Fibroblast of villous mesenchyme (primary cell): ENCODE measurements at places on chromosomes 4 and X. TPM values are rescaled to one million over a fixed set of nuclear protein-coding genes. Genes with fewer than 3 reads are reported as not detected.
A peak's percentile ranks its signal among the peaks of the same experiment; 100 is the strongest.

The NWD2 gene
- not detected in 2 replicates for total RNA-seq

The OCIAD2 gene
- 9.5 and 12.6 TPM in 2 replicates for total RNA-seq

DNA sequence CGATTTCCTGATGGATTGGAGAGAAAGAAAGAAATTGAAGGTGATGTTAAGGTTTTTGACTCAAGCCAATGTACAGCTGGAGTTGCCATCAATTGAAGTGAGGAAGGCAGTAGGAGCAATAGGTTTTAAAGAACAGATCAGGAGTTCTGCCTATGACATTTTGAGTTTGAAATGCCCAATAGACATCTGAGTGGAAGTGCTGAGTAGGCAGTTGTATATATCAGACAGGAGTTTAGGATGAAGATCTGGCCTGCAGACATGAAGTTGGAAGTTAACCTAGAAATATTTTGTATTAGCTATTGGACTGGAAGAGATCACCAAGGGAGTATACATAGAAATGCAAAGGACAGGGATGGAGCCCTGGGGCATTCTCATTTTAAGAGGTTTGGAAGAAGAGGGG, 12.9 kb upstream of the TMSB15B start:
- no peak for DNase-seq

- DNase-seq, result no peak
These were observed 8.9 kb downstream of the XAGE1A start for GRCh38 chrX:52504551-52504950.

DNA sequence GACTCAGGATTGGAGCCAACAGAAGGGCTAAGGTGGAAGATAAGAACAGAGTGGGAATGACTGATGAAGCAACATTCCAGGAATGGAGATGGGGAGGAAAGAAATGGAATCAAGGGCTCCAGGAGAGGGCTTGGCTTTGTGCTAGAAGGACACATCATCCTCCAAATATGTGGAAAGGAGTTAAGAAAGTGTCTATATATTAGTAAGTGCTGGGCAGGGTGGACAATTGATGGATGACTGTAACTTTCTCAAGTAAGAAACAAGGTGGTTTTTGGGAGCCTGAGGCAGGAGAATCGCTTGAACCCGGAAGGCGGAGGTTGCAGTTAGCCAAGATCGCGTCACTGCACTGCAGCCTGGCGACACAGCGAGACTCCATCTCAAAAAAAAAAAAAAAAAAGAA, 71.6 kb upstream of the NFKB1 start:
- peak; percentile 66 for DNase-seq

GRCh38 chrX:24332878-24333277, 19.0 kb upstream of the SUPT20HL2 start:
- DNase-seq, result no peak

GRCh38 chr4:55004831-55005230, 120.6 kb downstream of the KDR start:
- no peak for DNase-seq

The PPP1R3F gene
- 5.2 and 5.6 TPM in 2 replicates for total RNA-seq

DNA sequence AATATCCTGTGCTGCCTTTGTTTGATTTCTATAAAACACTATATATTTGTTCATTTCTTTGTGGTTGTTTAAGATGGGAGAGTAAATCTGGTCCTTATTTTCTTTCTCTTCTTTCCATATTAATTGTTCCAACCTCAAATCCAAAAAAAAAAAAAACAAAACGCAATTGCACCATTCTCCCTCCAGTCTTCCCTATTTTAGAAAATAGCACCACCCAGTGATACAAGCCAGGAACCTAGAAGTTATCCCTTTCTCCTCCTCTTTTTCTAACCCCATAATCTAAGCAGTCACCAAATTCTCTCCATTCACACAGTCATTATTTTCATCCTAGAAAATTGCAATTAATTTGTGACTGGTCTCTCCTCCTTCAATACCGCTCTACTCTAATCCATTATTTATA, 107.8 kb downstream of the GABRA3 start:
- DNase-seq, result no peak

The STPG2 gene
- under 0.01 and 0.32 TPM in 2 replicates for total RNA-seq
